ENCODE measurements at places on chromosomes 2 and 18. TPM values are rescaled to one million over a fixed set of nuclear protein-coding genes. Genes with fewer than 3 reads are reported as not detected.

DNA sequence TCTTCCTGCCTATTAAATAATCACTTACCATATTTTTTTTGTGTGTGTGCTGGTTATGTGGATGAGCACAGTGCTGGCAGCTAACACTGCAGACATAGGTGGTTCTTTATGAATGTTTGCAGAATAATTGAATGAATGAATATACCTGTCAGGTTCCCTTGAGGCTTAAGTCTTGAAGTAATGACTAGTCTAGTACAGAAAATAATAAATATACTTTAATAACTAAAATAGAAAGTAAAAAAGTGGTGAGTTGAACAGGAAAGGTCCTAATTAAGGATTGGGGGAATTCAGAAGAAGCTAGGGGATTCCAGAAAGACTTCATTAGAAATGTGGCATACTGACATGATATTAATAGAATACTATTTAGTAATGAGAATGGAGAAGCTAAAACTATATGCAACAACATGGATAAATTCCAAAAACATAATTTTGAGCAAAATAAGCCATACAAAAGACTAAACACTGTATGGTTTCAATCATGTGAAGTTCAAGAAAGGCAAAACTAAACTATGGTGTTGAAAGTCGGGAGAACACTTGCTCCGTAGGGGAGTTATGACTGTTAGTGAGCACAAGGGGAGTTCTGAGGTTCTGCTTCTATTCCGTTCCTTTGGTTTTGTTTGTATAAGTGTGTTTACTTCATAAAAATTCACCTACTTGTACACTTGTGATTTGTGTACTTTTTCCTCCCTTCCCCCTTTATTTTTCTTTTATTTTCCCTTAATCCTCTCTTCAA, 464.6 kb downstream of the MTX2 start:
- no peak overlapping the region for H3K4me3 ChIP-seq
- H3K36me3 ChIP-seq = no peaks in the 10 kb centered on the region
- no peaks in the 10 kb centered on the region for H3K4me1 ChIP-seq
- no peak overlapping the region for H3K27ac ChIP-seq

DNA sequence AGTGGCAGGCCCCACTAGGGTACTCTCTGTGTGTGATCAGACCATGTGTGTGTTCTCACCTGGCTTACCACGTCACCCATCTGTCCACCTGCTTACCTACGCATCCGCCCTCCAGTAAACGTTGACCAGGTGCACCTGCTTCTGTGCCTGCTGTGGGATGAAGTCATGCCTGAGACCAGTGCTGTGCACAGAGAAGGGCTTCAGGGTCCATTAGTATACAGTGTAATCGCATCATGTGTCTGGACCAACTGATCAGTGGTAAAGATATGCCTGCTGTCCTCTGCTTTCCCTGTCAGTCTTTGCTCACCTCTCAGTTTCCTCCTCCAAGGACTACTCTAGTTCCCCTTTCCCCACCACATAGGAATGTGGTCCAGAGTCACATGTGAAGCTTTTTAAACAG, 109.3 kb downstream of the FHOD3 start:
- no peaks in the 10 kb centered on the region for H3K36me3 ChIP-seq
- H3K27ac ChIP-seq = no peak overlapping the region
- no peak for DNase-seq
- H3K4me1 ChIP-seq = no peaks in the 10 kb centered on the region

DNA sequence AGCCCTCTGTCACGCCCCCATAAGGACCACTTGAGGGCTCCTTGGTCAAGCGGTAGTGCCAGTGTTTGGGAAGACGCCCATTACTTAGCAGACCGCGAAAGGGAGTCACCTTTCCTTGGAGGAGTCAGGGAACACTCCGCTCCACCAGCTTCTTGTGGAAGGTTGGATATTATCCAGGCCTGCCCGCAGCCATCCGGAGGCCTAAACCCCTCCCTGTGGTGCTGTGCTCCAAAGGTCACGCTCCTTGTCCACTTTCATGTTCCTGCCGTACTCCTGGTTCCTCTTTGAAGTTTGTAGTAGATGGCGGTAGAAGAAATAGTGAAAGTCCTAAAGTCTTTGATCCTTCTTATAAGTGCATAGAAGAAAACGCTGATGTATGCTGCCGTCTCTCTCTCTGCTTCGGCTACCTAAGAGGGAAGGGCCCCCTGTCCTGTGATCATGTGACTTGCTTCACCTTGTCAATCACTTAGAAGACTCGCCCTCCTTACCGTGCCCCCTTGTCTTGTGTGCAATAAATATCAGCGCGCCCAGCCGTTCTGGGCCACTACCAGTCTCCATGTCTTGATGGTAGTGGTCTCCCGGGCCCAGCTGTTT, 1.7 kb upstream of the CATIP start:
- no peaks in the 10 kb centered on the region for H3K36me3 ChIP-seq
- peaks cover 7% of the 10 kb centered on the region for H3K4me1 ChIP-seq
- no peaks in the 10 kb centered on the region for H3K27me3 ChIP-seq
- H3K4me3 ChIP-seq = no peak overlapping the region

GRCh38 chr2:127226520-127227263, 6.6 kb upstream of the CYP27C1 start:
- H3K4me3 ChIP-seq = no peak overlapping the region
- H3K27ac ChIP-seq = no peak overlapping the region
- H3K4me1 ChIP-seq = peaks cover 5% of the 10 kb centered on the region
- no peak for DNase-seq

Gene ITPRIPL1
- total RNA-seq = 3.1 TPM

- H3K27me3 ChIP-seq = no peaks in the 10 kb centered on the region
- peaks cover 20% of the 10 kb centered on the region for H3K36me3 ChIP-seq
- no peak overlapping the region for H3K27ac ChIP-seq
- no peak for DNase-seq
- no peak overlapping the region for H3K4me3 ChIP-seq
Observed at GRCh38 chr2:231063347-231063746, 6.7 kb downstream of the PSMD1 start.

DNA sequence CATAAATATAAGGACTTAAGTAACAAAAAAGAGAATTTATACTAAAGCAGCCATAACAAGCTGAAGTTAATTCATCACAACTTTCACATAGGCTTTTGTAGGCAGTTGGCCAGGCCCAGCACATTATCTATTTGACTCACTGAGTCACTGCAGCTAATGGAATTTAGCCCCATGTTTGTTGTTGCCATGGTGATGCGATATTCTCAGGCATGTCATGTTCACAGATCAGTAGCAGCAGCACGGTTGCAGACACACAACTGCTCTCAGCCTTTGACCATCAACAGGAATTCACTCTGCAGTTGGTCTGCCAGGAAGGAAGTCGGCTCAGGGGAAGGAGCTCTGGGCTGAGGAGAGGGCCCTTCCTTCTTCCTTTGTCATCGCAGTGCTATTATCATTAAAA, 639.8 kb downstream of the TMEM182 start:
- no peaks in the 10 kb centered on the region for H3K4me1 ChIP-seq
- DNase-seq = no peak
- H3K36me3 ChIP-seq = no peaks in the 10 kb centered on the region
- H3K27ac ChIP-seq = no peak overlapping the region

DNA sequence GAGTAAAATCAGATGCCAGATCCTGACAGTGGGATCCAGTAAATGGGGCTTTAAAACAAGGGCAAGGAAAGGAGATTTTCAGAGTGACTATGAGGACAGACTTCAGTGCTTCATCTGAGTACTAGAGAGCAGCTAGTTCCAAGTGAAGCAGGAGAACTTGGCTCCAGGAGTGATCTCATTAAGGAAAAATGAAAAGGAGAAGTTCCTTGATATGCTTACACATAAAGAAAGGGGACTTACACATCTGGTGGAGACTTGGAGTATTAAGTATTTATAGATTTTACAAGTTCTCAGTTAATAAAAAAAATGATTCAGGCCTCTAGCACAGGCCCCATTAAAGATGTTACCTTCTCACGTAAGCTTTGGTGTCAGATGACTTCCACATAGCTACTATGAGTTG, 105.8 kb downstream of the ICOS start:
- H3K36me3 ChIP-seq = no peaks in the 10 kb centered on the region
- no peak for DNase-seq
- no peaks in the 10 kb centered on the region for H3K4me1 ChIP-seq
- H3K27me3 ChIP-seq = no peaks in the 10 kb centered on the region
- H3K4me3 ChIP-seq = no peak overlapping the region

GRCh38 chr2:127400897-127401756, 13.4 kb upstream of the MAP3K2 start:
- DNase-seq = no peak
- H3K36me3 ChIP-seq = no peaks in the 10 kb centered on the region
- no peak overlapping the region for H3K27ac ChIP-seq
- H3K4me1 ChIP-seq = no peaks in the 10 kb centered on the region
- H3K27me3 ChIP-seq = no peaks in the 10 kb centered on the region

Gene SP140
- total RNA-seq = 1.8 TPM

Gene POTEE
- not detected for total RNA-seq

GRCh38 chr18:40555914-40556313, 1399.1 kb upstream of the PIK3C3 start:
- no peak overlapping the region for H3K4me3 ChIP-seq
- H3K4me1 ChIP-seq = no peaks in the 10 kb centered on the region
- H3K27me3 ChIP-seq = no peaks in the 10 kb centered on the region

Gene ACMSD
- 11.9 TPM for total RNA-seq

DNA sequence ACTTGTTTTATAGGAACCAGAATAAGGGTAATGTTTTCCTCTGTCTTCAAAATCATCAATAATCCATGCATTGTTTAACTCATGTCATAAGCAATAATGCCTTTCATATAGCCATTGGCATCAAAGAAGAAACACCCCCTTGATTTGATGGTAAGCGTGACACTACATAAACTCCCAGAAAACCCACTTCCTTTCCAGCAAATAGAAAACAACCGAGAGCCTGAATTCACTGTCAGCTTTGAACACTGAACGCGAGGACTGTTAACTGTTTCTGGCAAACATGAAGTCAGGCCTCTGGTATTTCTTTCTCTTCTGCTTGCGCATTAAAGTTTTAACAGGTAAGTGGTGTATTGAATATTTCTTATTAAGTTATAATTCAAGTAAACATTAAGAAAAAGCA, at the start of gene ICOS:
Gene ICOS, plus strand, starts transcription at position 229 of the 400 bp plus-strand sequence. Its CDS starts 52 bp downstream, at position 281.
- no peaks in the 10 kb centered on the region for H3K4me1 ChIP-seq
- no peaks in the 10 kb centered on the region for H3K36me3 ChIP-seq
- no peak within 1 kb of the TSS for H3K27ac ChIP-seq
- no peak for DNase-seq
- H3K4me3 ChIP-seq = no peak within 1 kb of the TSS

- H3K36me3 ChIP-seq = no peaks in the 10 kb centered on the region
- H3K4me1 ChIP-seq = peaks cover 8% of the 10 kb centered on the region
- H3K4me3 ChIP-seq = no peak overlapping the region
- no peak for DNase-seq
- H3K27me3 ChIP-seq = no peaks in the 10 kb centered on the region
Observed at GRCh38 chr2:19364014-19364413, 5.6 kb upstream of the OSR1 start.

DNA sequence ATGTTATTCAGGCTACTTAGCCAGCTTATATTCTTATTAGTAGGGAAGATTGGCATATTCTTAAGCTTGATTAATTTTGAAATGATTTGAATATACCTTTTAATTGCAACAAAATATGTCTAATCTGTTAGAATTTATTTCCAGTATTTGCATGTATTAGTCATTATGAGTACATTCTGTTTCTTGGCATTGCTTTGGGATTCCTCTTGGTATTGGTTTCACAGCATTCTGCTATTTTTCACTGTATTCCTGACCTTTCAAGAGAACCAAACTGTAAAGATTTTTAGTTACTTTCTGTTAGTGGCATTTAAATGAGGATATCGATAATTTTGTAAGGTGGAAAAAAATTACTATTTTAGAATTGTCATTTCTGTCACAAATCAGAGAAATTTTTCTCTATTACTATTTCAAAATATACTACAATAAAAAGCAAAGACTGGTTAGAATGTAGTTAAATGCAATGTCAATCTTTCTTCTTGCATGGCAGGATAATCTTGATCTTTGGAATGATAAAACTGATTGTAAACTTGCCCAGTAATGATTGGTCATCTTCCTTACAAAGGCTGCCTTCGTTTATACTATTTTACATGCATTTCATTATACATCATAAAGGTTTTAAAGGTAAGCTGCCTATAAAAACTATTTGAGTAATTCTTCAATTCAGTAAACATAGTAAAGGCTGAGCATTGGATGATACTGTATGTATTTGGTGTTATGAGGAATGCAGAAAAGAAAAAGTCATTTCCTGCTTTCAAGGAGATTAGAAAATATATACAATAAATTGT, 86.1 kb downstream of the SLC4A10 start:
- no peak overlapping the region for H3K4me3 ChIP-seq
- H3K4me1 ChIP-seq = no peaks in the 10 kb centered on the region
- no peaks in the 10 kb centered on the region for H3K36me3 ChIP-seq

Gene FER1L5
- total RNA-seq = not detected

DNA sequence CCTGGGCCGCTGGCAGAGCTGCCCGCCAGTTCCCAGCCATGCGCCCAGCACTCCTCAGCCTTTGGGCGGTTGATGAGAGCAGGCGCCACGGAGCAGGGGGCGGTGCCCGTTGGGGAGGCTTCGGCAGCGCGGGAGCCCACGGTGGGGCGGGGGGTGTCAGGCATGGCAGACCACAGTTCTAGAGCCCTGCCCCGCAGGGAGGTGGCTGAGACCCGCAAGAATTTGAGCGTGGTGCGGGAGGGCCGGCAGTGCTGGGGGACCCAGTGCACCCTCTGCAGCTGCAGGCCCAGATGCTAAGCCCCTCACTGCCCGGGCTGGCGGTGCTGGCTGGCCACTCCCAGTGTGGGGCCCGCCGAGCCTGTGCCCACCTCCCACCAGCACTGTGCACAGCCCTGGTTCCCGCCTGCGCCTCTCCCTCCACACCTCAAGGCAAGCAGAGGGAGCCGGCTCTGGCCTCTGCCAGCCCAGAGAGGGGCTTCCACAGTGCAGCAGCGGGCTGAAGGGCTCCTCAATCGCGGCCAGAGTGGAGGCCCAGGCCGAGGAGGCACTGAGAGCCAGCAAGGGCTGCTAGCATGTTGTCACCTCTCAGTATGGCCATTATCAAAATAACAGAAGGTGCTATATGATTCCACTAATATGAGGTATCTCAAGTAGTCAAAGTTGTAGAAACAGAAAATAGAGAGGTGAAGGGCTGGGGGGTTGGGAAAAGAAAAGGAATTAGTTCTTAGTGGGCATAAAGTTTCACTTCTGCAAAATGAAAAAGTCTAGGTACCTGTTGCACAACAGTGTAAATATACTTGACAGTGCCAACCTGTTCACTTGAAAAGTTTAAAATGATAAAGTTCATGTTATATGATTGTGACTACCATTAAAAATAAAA, 72.3 kb downstream of the SH3YL1 start:
- H3K27ac ChIP-seq = no peak overlapping the region
- no peaks in the 10 kb centered on the region for H3K4me1 ChIP-seq
- no peak overlapping the region for H3K4me3 ChIP-seq
- H3K27me3 ChIP-seq = no peaks in the 10 kb centered on the region
- DNase-seq = no peak

DNA sequence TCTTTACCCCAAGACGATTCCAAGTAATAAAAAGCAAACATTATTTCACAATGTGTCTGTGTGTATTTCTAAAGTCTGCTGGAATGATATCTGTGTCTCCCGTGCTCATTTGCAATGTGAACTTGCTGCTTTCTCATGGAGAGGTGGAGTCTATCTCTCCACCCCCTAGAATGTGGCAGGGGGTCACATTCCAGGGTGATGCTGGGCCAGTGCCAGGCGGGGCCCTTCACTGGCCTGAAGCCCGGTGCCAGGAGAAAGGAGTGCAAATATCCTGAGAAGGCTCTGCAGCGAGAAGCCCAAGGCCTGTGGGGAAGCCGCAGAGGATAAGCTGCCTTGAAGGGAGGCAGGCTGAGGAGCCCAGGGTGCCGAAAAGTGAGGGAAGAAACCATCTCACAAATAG, 26.8 kb upstream of the LDLRAD4 start:
- H3K27ac ChIP-seq = no peak overlapping the region
- no peak for DNase-seq
- peaks cover 8% of the 10 kb centered on the region for H3K4me1 ChIP-seq
- no peak overlapping the region for H3K4me3 ChIP-seq
- H3K27me3 ChIP-seq = no peaks in the 10 kb centered on the region

All from liver (tissue), 10 donors.